ENCODE measurements at places on chromosomes 6 and 20.

GRCh38 chr20:59994697-59995122 is 36.5 kb downstream of the CDH26 start:
- DNase-seq: peak; percentile 10

GRCh38 chr6:52741872-52742271 is 21.4 kb downstream of the GSTA2 start:
- DNase-seq: no peak

GRCh38 chr20:44800391-44801046 is 9.8 kb downstream of the RIMS4 start:
- no peak for DNase-seq

GRCh38 chr6:11231108-11231463 is 1.4 kb downstream of the NEDD9 start:
- DNase-seq: no peak

DNA sequence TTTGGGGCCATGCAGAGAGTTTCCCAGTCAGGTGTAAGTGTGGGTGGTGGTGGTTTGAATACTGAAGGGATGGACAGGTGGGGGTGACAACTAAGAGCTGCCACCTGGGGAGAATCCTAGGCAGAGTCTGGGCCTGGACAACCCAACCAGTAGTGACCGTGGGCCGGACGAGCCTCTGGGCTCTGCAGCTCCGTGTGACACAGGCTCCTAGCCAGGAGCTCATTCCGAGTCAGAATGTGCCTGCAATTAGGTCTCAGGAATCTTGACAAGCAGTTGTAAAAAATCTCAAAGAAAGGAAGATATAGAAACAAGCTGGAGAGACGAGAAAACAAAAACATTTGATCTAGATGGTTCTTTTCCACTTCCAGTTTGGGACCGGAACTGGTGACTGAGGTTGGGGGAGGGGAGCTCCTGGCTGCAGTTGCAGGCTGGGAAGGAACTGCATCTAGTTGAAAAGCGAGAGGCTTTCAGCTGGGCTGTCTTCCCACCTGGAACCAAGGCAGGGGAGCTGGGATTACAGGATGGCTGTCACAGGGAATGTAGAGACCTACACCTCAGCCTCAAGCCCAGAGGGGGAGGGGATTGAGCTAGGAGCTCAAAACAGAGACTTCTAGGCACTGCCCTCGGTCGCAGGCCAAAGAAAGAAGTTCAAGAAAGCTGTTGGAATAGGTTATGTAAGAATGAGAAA is 156.9 kb downstream of the PAX1 start:
- no peak for DNase-seq

DNA sequence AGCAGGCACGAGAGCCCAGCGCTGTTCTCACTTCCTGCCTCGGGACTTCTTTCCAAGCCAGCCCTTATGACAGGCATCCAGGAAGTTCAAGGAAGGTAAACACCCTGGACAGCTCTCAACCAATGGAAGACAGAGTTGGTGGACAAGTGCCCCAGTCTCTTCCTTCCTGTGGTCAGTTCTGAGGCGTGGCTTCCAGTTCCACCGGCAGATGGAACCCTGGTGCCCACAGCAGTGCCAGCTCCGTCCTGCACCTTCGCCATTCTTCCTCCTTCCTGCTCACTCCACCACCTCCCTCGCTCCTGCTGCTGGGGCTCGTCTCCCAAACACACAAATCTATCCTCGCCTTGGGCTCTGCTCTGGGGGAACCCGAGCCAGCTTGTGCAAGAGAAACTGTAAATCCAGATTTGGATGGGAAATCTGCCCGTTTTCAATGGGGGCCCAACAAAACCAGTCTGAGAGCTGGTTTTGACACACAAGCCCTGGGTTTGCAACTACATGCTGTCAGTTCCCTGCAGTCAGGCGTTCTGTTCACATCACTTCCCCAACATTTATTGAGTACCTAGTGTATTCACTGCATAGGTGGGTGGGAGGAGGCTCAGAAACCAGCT is 162.7 kb downstream of the GRM4 start:
- peak; percentile 22 for DNase-seq

DNA sequence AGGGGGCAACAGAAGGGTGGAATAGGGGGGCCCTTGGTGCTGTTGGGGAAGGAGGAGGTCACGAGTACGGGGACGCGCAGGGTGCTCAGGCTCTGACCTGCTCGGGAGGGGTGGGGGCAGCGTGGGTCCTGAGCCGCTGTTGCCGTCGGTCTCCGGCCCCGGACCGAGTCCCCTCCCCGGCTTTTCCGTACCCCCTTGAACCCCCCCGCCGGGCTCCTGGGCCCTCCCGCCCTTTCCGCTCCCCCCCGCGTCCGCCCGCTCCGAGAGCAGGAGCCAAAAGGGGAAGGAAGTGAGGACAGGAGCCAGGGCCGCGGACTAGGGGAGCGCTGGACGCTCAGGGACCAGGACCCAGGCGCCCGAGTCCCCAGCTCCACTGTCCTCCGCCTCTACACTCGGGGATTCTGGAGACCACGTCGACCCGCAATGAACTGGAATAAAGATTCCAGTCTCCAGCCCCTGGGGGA is at the start of gene RGL2:
Gene RGL2, minus strand, starts transcription at position 170 of the 464 bp plus-strand sequence. CDS start 332 bp downstream, outside the sequence.
- DNase-seq: peak; percentile 48

- DNase-seq: no peak
These were observed 95.8 kb upstream of the FOXA2 start for GRCh38 chr20:22680031-22680740.

GRCh38 chr20:50467174-50467573 is 43.0 kb upstream of the PTPN1 start:
- DNase-seq: no peak

DNA sequence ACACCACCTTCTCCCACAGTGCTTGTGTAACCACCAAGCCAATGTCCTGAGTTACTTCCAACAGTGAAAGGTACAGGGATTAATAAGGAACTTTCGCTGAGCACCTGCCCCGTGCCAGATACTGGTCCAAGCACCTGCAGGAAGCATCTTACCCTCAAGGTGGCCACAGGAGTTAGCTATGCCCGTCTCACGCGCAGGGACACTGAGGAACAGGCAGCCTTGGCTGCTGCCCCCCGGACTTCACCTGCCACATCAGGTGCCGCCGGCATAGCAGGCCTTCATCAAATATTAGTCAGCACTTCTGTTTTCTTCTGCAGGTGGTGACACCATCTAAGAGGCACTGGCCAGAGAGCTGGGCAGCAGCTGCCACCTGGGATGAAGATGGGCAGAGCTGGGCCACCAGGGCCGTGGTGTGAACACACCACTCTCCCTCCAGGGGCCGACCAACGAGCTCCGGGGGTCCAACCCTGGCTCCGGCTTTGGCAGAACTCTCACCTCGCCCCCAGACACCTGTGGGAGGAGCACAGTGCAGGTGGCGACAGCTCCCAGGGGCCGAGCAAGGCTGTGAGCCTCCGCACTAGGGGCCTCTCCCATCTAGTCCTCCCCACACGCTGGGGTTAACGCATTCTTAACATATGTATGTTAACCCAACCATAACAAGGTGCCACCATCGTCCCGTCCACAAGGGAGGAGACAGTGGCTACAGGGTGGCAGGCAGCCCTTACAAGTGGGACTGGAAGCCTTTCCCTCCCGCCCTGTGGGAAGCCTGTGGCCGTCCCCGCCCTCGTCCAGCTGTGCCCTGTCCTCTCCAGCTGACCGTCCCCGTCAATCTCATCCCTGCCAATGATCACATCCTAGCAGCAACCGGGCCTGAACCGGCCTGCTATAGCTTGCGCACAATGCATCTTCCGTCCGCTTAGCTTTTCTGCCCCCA is 2.9 kb upstream of the PPDPF start:
- DNase-seq: no peak

- peak; percentile 32 for DNase-seq
These were observed 128.4 kb upstream of the SGK1 start for GRCh38 chr6:134446218-134446848.

GRCh38 chr6:109240370-109241084 is 141.7 kb downstream of the CD164 start:
- DNase-seq: peak; percentile 7
